ENCODE measurements at places on chromosomes 1 and 21. TPM values are rescaled to one million over a fixed set of nuclear protein-coding genes. Genes with fewer than 3 reads are reported as not detected.

GRCh38 chr21:37017951-37018679, 11.6 kb downstream of the RIPPLY3 start:
- H3K36me3 ChIP-seq: no peaks in the 10 kb centered on the region
- H3K27me3 ChIP-seq: peaks cover 5% of the 10 kb centered on the region
- H3K4me3 ChIP-seq: no peak overlapping the region
- DNase-seq: no peak

GRCh38 chr1:221712198-221712684, 29.6 kb downstream of the DUSP10 start:
- no peak overlapping the region for H3K4me3 ChIP-seq
- no peaks in the 10 kb centered on the region for H3K27me3 ChIP-seq
- peaks cover 16% of the 10 kb centered on the region for H3K4me1 ChIP-seq

GRCh38 chr1:226104671-226105121, 42.2 kb downstream of the H3-3A start:
- no peak for DNase-seq
- H3K27me3 ChIP-seq: no peaks in the 10 kb centered on the region
- H3K27ac ChIP-seq: no peak overlapping the region
- H3K4me1 ChIP-seq: peaks cover 17% of the 10 kb centered on the region
- no peaks in the 10 kb centered on the region for H3K36me3 ChIP-seq

DNA sequence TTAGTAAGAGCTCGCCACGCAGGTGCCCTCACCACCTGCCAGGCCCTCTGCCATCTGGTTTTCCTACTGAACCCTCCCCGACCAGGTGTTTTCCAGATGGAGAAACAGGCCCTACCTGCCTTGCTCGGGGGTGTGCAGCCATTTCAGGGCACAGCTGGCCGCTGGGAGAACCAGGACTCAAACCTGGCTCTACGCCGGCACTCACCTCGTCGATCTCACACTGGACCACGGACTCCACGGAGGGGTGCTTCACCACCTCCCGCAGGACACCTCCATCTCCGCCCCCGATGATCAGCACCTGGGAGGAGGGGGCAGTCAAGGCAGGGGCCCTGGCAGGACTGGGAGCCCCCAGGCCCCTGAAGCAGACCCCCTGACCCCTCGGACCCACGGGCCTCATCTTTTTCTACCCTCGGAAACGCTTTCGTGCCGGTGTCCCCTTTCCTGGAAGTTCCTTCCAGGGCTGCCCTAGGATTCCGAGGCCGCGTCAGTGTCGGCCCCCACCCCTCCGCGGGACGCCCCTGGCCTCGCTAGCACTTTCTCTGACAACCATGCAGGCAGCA, 1.1 kb downstream of the SRM start:
- no peaks in the 10 kb centered on the region for H3K27me3 ChIP-seq
- H3K27ac ChIP-seq: peak overlapping the region; percentile 49
- DNase-seq: no peak
- H3K4me3 ChIP-seq: peak overlapping the region; percentile 91
- H3K36me3 ChIP-seq: peaks cover 10% of the 10 kb centered on the region

FMOD gene
- total RNA-seq: not detected

GCSAML gene
- total RNA-seq: 0.14 TPM

DNA sequence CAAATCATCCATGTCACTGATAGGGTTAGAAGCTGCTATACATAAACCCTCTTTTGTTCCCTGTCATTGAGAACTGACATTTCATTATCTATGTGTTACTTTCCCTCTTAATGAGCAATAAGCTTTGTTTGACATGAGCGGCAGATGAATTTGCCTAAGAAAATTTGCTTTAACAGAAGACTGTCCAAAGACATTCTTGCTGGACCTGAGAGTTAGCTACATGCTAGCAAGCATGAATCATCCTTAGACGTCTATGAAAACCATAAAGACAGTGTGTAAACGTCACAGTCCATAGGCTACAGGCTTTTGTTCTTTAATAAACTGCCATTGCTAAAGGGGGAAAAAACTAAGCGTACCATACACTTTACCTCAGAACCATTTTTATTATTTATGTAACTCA, 73.1 kb downstream of the TNFSF4 start:
- H3K27ac ChIP-seq: no peak overlapping the region
- H3K4me1 ChIP-seq: no peaks in the 10 kb centered on the region
- no peak overlapping the region for H3K4me3 ChIP-seq
- H3K36me3 ChIP-seq: no peaks in the 10 kb centered on the region
- peak; percentile 75 for DNase-seq
- no peaks in the 10 kb centered on the region for H3K27me3 ChIP-seq

GRCh38 chr21:40447016-40447415, 399.9 kb downstream of the DSCAM start:
- H3K27me3 ChIP-seq: no peaks in the 10 kb centered on the region
- no peaks in the 10 kb centered on the region for H3K36me3 ChIP-seq
- no peak for DNase-seq
- no peak overlapping the region for H3K27ac ChIP-seq
- no peaks in the 10 kb centered on the region for H3K4me1 ChIP-seq

- no peaks in the 10 kb centered on the region for H3K27me3 ChIP-seq
- H3K4me3 ChIP-seq: no peak overlapping the region
- no peak for DNase-seq
- no peak overlapping the region for H3K27ac ChIP-seq
- no peaks in the 10 kb centered on the region for H3K4me1 ChIP-seq
- H3K36me3 ChIP-seq: no peaks in the 10 kb centered on the region
Observed at GRCh38 chr1:63046539-63046938, 262.6 kb downstream of the ATG4C start.

IFI44L gene
- 271 TPM for total RNA-seq

DNA sequence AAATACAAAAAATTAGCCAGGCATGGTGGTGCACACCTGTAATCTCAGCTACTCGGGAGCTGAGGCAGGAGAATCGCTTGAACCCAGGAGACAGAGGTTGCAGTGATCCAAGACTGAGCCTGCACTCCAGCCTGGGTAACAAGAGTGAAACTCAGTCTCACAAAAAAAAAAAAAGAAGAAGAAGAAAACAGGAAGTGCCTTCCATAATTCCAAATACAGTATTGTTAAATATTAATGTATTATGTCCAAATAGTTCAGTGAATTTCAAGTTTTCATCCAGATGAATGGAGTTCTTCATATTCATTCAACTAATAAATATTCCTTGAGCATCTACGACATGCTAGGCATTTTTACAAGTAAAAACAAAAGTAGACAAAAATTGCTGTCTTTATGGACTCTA, 33.3 kb downstream of the PLEKHO1 start:
- H3K4me1 ChIP-seq: peaks cover 17% of the 10 kb centered on the region
- no peaks in the 10 kb centered on the region for H3K36me3 ChIP-seq
- H3K27ac ChIP-seq: no peak overlapping the region
- DNase-seq: no peak
- no peak overlapping the region for H3K4me3 ChIP-seq
